ENCODE measurements at places on chromosomes 12 and 14.

- DNase-seq, result no peak
Observed at GRCh38 chr12:91622037-91622436, 439.4 kb upstream of the DCN start.

GRCh38 chr14:31529053-31529452 is 32.2 kb upstream of the NUBPL start:
- DNase-seq, result no peak

- DNase-seq, result no peak
Observed at GRCh38 chr12:46224386-46224785, 44.5 kb downstream of the SLC38A1 start.

DNA sequence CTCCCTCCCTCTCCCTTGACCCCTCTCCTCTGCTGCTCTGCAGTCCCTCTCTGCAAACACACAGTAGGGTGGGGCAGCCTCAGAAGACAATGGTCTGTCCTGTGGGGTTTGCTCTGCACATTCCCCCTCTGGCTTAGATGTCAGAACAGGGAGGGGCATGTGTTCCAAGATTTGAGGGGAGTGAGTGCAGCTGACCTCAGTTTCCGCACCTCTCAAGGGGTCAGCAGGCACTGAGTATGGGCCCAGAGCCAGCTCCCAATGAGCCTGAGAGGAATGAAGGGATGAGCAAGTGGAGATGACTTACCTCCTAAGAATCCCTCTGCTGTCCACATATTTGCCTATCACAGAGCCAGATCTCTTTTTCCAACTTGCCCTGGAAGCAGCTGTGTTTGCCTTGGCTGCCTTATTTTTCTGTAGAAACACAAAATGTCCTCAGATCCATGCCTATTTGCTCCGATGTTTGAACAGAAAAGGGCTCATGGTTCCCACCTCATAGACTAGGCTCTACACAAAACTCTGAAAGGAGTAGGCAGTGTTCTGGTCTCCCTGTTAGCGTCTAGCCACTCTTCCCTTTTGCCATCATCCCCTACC is 111.4 kb downstream of the CRACR2A start:
- DNase-seq, result no peak

- no peak for DNase-seq
Observed at GRCh38 chr14:67068251-67068650, 121.0 kb upstream of the GARIN2 start.

GRCh38 chr12:63848450-63848849 is 4.0 kb downstream of the SRGAP1 start:
- DNase-seq, result no peak

- no peak for DNase-seq
Observed at GRCh38 chr12:79127271-79127751, 262.7 kb downstream of the SYT1 start.

- DNase-seq, result no peak
Observed at GRCh38 chr14:44564908-44565307, 57.8 kb upstream of the FSCB start.

- DNase-seq, result no peak
Observed at GRCh38 chr12:100024974-100025555, 40.3 kb upstream of the ANKS1B start.

GRCh38 chr14:55427439-55427838 is 13.0 kb downstream of the TBPL2 start:
- DNase-seq, result no peak

- no peak for DNase-seq
Observed at GRCh38 chr14:72921396-72921795, 4.9 kb upstream of the DCAF4 start.

- DNase-seq, result no peak
Observed at GRCh38 chr14:39841088-39841487, 408.9 kb upstream of the FBXO33 start.

DNA sequence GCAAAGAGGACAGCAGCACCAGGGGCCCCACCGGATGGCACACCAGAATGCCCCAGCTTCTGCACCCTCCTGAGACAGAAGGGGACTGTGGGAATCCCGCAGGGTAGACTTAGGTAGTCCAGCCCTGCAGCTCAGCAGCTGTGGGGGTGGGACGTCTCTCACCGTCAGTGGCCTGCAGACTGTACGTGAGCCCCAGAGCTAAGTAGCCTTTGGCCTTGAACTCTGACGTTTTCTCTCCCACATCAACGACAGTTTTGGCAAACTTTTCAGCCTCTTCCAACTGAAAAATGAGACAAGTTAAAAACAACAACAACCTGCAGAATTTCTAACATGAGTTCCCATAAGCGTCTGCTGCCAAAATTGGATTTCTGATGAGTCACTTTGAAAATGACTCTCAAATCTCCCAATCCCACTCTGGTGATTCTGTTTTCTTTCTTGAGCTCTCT is 161.4 kb downstream of the TTC7B start:
- DNase-seq, result no peak

DNA sequence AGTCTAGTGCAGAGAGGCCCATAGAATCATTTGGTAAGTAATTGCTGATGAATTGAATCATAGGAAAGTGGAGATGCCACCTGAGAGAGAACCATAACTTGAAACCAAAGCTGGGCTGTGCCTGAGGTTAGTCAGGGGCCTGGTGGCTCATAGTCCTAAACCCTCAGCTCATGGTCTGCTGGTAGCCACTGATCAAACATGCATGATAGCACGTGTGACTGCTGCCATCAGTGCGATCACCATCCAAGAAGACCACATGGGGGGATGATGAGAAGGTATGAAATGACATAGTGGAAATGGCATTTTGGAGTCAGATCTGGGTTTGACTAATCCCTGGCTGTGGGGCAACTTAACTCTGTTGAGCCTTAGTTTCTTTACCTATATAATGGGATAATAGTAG is 190.5 kb downstream of the CACNA1C start:
- DNase-seq, result no peak

DNA sequence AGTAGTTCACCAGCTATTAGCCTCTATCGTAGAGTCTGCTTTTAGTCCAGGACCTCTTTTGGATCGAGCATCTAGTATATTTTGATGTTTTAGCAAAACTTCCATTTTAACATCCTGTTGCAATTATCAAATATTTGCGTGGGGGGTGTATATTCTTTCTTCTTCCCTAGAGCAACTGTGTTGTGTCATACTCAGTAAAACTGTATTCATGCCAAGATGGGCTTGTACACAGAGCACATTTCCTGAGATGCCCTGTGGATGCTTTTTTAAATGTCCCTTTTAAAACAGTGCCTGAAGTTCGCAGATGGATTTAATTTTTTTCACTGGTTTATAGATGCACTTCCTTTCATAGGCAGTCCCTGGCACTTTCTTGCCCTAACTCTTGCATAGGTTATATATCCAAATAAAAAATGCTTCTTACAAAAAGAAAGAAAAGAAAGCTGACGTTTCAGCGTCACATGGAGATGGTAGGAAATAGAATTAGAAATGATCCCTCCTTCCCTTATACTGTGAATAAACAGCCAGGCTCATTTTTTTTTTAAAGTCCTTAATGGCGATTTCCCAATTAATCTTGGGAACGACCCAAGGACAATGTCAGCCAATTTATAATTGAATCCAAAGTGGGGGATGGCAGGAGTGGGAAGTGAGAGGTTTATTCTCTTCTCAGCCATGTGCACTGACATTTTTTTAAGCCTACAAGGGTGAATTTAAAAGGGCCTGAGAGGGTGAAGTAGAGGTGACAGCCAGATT is 247.0 kb downstream of the SLC41A2 start:
- no peak for DNase-seq

DNA sequence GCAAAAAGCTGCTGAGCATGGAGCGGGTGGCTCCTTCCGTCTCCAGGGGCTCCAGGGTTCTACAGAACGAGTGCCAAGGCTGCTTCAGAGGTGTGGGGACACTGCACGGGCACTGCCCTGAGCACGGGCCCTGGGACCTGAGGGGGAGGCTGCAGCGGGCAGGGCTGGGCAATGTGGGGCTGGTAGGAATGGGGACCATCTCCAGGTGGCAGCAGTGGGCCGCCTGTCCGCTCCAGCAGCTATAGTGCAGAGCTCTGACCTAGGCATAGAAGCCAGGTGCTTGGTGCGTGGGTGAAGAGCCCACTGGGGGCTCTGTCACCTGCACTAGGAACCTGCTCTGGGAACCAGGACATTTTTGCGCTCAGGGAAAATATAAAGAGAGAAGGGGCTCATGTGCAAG is 22.3 kb downstream of the HDAC7 start:
- DNase-seq, result peak; percentile 36

DNA sequence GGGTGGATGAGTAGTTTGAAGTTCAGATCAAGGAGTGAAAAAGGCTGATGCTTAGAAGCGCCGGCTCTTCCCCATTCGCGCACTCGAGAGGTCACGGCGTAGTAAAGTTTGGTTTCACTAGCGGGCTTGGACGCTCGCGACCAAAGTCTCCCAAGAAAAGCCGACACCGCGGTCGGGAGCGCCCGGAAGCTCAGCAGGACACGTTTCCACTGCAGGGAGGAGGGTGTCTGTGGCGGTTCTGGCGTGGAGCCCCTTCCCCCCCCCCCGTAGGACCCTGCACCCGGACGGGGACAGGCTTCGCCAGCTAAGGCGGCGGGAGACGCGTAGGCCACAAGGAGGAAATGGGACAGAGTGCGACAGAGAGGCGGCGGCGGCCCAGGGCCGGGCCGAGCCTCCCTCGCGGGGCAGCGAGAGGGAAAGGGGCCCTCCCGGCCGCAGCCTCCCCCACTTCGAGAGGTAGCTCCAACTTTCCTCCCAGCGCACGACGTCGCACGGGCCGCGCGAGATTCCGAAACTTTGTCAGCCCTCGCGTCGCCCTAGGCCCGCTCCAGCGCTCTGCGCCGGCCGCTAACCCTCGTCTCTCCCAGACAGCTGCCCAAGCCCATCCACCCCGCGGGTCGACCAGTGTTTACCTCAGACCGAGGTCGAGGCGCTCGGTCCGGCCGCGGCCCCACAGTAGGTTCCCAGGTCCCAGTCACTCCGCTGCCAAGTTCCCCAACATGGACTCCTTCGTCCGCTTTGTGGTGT is 480 bp downstream of the SCAF11 start:
- peak; percentile 24 for DNase-seq

DNA sequence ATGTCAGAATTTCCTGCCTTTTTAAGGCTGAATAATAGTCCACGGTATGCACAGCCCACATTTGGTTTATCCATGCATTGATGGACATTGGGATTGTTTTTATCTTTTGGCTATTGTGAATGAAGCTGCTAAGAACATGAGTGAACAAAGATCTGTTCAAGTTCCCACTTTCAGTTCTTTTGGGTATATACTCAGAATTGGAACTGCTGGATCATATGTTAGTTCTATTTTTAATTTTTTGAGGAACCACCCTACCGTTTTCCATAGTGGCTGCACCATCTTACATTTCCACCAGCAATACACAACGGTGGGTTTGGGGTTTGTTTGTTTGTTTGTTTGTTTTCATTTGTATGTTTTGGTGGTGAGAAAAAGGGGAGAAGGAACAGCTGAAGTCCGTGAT is 6.4 kb downstream of the GPR68 start:
- no peak for DNase-seq

DNA sequence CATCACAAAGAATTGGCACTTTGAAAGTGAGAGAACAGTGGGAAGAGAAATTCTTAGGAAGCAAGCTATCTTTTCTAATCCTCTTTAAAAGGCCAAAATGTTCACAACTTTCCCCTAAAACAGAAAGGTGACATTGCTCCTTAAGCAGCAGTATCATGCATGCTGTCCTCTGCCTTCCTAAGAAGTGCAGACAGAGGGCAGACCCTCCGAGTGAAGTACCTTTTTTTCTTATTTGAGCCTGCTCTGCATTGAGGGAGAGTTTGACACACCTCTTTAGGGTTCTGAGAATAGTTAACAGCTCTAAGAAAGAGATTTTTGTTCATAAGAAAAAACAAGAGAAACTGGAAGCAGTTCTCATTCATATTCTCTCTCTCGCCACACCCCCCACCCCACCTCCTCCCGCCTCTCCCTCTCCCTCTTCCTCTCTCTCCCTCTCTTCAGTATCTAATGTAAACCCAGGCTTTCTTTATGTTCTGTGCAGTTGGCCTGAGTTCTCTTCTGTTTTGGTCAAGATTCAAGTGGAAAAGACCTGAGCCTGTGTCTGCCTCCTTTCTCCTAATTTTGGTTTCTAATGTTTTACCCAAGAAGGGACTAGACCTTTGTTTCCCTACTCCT is 709.1 kb downstream of the DIO2 start:
- DNase-seq, result no peak

DNA sequence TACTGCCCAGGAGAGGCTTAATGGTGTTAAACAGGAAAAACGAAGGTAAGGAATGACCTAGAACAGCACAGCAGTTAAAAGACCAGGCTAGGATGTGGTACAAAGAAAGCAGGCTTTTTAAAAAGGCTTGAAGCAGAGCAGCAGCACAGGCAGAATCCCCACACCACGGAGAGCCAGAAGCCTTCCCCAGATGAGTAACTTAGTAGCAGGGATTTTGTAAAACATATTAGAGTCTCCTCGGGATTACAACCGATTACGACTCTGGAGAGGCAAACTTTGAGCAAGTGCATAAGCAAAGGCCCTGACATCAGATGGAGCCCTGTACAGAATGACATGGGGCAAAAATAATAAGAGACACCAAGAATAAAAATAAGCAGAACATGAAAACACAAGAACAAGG is 37.1 kb upstream of the DHRS4 start:
- no peak for DNase-seq

DNA sequence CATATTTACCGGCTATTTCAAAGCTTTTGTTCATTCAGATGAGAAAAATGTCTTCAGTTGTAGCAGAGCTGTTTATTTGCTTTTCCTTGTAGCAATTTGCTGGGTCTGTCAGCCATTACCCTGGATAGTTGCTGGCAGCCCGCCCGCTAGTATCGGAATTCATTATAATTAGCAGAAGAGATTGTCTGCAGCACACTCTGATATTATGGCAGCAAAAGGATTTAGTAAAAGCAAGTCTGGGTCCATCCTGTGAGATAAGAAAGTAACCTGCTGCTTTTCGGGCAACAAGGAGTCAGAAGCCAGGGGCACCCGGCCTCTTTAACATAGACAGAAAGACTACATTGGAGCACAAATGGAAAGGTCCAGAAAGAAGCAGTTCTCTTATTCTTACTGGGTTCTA is 6.1 kb upstream of the SLC35E3 start:
- DNase-seq, result no peak

- DNase-seq, result no peak
Observed at GRCh38 chr14:105641075-105641937, 114.9 kb downstream of the TMEM121 start.

DNA sequence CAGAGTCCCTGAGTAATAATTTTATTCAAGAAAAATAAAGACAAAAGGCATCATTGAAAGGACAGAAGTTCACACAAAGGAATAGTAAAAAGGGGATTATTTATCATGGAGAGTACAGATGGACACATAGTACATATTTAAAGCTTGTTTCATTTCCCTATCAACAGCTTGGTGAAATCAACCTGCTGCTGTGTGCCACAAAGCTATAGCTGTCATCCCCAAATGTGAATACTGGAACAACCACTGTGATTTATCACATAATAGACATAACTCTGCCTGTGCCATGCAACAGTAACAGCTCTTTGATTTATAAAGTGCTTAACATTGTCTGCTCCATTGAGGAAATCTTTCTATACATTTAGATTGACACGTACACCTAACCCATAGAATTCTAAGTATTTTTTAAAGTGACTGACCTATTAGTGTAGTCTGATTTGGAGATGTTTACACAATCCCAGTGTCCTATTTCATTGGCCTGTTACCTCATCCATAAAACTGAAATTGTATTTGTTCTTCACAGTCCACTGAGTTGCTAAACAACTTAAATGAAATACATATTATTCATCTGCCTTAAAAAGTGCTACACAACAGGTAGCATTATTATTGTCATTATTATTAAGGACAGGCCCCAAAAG is 3.3 kb downstream of the NEMF start:
- DNase-seq, result no peak

All from HEK293T (cell line).